HCT116 (cell line): ENCODE measurements at places on chromosomes 11 and 22. TPM values are rescaled to one million over a fixed set of nuclear protein-coding genes. Genes with fewer than 3 reads are reported as not detected.

MS4A4E gene
- not detected for total RNA-seq

DNA sequence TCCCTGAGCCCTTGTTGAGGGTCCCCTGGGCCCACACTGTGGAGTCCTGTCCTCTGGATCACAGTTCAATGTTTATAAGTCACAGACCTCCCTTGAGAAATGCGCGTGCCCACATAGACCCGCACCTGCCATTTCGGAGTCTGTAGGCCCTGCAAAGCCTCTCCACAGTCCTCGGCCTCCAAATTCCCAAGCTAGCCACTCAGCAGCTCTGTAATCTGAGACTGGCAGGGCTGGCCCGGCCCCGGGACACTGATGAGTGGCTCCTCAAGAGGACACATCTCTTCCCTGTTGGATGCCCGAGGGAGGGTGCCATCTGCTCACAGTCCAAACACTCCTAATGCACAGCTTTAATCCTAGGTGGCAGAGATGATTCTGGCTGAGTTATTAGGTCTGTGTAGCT is 39.1 kb downstream of the B3GAT1 start:
- H3K27me3 ChIP-seq = no peaks in the 10 kb centered on the region
- no peak overlapping the region for H3K27ac ChIP-seq
- H3K36me3 ChIP-seq = no peaks in the 10 kb centered on the region

DNA sequence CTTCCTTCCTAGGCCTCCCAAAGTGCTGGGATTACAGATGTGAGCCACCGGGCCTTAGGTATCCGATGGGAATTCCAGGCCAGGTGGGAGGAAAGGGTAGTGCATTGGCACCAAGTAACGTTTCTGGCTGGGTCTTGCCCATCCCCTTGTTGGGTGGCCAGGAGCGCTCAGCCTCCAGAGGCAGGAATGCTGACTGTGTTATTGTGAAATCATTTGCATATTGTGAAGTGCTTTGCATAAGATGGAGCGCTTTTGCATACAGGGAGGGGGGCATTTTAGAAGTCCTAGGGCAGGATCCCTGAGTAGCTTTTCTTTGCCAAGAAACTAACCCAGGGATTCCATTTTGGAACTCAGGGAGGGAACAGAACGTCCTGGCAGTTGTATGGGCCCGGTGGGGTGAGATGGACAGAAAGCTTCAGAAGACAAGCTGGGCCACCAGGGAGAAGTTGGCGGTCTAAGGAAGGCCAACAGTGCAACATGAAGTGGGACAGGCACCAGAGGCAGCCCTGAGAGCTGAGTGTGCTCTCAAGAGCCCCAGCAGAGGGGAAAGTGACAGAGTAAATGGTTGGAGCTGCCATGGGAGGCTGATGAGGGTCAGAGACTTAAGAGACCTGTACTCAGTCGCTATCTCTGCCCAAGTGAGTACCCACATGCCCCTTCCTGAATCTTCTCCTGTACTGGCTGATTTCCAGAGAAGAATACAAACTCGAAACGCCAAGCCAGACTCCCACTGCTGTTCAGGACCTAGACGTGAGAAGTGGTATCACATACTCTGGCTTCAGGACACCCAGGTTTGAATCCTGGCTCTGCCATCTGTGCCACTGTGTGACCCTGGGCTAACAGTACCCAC is 1.3 kb upstream of the SLC39A13 start:
- DNase-seq = no peak
- peak overlapping the region; percentile 98 for H3K27ac ChIP-seq
- H3K4me3 ChIP-seq = peak overlapping the region; percentile 55

TMEM86A gene
- total RNA-seq = 2.0 TPM

DNA sequence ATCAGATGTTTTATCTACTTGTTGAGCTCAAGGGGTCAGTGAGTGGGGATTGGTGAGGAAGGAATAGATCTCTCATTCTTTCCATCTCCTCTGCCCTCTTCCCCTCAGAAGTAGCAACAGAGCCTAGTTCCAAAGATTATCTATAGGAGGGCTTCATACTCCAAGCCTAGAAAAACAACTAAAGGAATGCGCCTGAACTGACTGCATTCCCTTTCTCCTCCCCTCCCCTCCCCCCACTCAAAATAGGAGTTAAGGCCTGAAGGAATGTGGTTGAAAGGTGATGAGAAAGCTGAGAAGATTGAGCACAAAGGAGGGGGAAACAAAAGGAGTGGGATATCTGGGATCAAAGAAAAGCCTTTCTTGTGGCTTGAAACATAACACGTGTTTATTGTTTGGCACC is 10.5 kb downstream of the EMSY start:
- H3K4me3 ChIP-seq = no peak overlapping the region
- DNase-seq = no peak
- no peak overlapping the region for H3K27ac ChIP-seq
